Pulmonary artery endothelial cell (primary cell): ENCODE measurements at places on chromosomes 2 and 18.

DNA sequence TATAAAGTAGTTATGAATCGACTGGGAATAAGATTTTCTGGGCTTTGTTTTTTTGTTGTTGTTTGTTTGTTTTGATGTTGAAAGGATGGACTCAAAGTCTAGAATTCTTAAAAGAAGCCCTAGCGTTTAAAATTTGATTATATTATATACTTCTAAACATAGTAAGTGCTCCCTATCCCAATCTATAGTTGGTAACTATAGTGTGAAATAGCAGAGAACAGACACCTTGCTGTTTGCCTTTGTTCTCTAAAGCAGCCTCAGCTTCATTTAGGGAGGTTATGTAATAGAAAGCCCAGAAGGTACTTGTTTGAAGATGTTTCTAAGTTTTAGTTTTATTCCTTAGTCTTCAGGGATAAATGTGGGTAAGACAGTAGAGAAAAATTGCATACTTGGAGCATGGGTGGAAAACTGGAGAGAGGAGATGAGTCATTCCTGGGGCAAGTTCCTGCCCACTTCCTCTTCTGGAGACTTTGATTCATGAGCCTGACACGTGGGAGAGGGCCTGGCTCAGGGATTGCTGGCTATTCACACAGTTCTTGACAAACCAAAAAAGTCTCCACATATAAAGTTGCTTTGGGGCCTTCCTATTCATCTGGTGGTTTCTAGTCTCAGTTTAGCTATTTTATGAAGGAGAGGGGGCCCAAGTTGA lies 131.9 kb downstream of the MYO1B start:
- peak; percentile 75 for DNase-seq

GRCh38 chr2:96947949-96948833 lies 38.2 kb downstream of the FAM178B start:
- DNase-seq, result no peak

GRCh38 chr18:46891742-46892214 lies 25.5 kb downstream of the PIAS2 start:
- DNase-seq, result no peak

DNA sequence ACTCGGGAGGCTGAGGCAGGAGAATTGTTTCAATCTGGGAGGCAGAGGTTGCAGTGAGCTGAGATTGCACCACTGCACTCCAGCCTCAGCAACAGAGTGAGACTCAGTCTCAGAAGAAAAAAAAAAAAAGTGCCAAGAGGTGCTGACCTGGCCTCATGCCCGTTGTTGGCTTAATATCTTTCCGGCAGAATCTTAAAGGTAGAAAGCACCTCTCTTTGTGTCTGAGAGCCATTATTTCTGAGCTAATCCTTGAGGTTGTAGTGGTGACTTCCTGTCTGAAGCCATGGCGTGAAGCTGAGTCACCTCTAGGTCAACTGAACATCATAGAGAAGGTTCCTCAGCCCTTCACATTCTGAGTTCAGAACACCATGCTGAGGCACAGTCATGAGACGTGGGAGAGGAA lies 60.4 kb downstream of the WDSUB1 start:
- DNase-seq, result no peak

DNA sequence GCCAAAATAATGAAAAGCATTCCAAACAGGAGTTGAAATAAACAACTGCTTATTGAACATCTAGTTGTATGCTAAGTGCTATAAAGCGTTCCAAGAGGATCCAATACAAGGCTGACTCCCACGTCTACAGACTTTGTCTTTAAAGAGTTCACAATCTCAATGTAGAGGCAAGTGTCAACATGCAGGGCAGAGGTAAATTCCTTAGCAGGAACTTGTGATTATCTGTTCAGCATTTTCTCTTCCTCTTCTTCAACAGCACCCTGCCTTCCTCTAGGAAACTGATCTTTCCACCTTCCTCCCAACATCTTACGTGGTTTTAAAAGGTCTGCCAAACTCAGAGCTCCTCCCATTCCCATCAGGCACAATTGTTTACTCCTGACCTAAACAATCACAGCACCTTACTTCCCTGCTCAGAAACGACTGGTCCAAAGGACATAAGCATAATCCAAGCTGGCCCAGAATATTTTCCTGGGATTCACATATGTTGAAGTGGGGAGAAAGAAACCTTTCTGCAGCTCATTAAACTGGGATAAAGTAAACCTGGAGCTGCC lies 83.9 kb downstream of the ITSN2 start:
- DNase-seq, result no peak

- DNase-seq, result no peak
Measured at GRCh38 chr2:23213196-23213595, 171.8 kb upstream of the KLHL29 start.

DNA sequence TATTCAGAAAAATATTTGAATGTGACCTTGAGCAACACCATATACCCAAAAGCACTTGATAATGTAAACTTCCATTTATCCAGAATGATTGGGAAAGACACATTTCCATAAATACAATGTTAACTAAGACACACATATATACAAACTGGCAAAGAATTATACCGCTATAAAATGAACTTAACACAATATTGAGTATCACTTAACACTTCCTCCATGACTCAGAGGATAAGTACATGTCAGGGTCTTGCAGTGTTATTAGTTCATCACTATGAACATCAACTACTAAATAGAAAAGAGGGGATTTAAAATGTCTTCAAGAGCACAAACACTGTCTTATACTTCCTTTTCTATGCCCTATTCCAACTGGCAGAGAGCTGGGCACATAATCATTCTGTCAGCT lies 18.6 kb downstream of the WDSUB1 start:
- DNase-seq, result no peak

DNA sequence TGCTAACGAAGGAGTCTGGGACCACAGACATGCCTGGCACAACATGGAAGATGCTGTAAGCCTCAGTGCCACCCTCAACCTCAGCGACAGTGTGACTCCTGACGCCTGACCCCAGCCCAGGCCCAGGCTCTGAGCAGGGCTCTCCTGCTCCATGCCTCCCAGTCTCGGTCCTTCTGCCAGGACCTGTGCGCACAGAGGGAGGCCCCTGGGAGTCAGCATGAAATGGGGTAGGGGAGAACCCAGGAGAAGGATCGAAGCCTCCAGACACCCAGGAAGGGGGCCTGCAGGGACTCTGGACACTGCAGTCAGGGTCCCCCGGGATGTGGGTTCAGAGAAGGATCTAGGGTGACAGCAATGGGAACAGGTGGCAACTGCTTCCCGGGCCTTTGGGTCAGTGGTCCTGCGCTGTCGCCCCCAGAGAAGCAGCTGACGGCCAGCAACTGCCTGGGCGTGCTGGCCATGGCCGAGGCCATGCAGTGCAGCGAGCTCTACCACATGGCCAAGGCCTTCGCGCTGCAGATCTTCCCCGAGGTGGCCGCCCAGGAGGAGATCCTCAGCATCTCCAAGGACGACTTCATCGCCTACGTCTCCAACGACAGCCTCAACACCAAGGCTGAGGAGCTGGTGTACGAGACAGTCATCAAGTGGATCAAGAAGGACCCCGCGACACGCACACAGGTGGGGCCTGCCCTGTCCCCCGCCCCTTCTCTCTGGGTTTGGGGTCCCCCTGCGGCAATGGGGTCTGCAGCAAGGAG lies 233.9 kb downstream of the ATAD2B start:
- no peak for DNase-seq

DNA sequence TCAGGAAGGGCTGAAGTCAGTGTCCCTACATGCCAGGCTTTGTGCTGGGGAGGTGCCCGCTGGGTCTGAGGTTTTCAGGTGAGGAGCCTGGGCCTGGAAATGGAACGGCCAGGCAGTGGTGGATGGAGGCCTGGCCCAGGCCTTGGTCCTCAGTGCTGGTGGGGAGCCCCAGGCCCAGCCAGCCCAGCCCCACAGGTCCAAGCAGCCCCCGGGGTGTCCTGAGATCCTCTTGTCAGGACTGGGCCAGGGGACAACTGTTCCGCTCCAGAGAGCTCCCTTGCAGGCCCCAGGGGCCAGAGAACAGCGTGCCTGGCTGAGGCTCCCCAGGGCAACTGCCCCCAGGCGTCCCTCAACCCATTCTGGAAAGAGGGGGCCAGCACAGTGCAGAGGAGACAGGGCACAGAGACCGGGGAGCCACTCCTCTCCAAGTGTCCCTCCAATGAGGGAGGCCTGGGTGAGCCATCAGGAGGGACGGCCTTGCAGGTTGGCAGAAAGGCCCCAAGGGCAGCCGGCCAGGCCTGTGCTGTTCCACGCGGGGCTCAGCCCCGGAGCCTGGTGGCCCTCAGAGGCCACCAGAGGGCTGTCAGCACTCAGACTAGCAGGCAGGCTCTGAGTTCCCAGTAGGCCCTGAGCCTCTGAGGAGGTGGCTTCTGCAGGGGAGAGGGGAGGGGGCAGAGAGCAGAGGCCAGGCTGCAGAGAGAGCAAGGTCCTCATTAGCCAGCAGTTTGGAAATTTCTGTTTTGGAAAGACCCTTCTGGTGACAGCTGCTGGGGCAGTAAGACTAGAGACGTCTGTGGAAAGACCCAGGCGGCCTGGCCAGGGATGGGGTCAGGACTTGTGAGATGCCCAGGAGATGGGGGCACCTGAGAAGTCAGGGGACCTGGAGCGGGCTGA lies 29.4 kb upstream of the SNED1 start:
- no peak for DNase-seq

GRCh38 chr18:48743886-48744285 lies 205.1 kb downstream of the CTIF start:
- no peak for DNase-seq

DNA sequence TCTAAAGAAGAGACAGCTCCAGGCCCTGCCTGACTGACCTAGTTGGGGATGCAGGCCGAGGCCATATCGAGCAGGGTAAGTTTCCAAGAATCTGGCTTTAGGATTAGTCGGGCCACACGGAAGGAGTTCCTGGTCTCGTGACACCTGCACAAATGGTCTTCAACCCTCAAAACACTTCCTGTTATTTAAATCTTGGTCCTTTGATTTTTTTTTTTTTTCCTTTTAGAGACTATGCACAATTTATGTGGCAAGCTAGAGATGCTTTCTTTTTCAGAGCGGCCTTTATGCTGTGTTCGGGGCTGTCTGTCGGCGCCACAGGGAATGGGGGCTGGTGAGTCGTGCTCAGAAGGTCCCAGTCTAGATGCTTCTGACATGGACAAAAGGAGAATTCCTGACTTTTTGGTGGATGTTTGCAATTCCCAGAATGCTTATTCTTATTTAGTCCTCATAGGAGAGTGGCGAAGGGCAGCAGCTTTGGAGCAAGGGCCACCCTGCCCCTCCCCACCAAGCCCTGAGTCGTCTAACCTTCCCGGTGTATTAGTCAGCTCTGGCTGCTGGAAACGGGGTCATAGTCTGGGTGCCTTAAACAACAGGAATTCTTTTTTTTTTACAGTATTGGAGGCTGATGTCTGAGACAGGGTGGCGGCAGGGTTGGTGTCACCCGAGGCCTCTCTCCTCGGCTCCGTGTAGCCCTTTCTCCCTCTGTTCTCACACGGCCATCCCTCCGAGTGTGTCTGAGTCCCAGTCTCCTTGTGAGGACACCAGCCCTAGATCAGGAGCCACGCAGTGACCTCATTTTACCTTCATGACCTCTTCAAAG lies 27.4 kb downstream of the HPCAL1 start:
- peak; percentile 20 for DNase-seq

- no peak for DNase-seq
Measured at GRCh38 chr2:86807468-86808275, 17.0 kb upstream of the CD8A start.

DNA sequence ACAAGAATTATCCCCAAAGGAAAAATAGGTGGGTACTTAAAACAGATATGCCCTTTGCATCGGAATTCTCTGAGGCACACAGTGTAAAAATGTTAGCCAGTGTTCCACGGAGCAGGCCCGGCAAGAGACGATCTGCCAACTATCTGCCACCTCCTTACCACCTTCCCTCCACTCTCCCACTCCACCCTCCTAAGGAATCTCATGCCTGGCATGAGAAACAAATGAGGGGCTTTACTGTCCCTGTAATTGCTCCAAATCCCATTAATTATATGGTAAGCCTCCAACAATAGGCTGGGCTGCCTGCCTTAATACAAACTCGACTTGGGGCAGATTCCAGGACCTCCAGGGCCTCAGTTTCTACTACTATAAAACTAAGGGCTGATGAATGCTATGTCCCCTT lies 102.3 kb downstream of the ZBTB7C start:
- DNase-seq, result no peak

GRCh38 chr2:237752761-237753165 lies 45.8 kb upstream of the RBM44 start:
- DNase-seq, result no peak

GRCh38 chr2:101665312-101665711 lies 32.2 kb upstream of the MAP4K4 start:
- no peak for DNase-seq

GRCh38 chr2:216119146-216119545 lies 10.0 kb downstream of the XRCC5 start:
- DNase-seq, result no peak

DNA sequence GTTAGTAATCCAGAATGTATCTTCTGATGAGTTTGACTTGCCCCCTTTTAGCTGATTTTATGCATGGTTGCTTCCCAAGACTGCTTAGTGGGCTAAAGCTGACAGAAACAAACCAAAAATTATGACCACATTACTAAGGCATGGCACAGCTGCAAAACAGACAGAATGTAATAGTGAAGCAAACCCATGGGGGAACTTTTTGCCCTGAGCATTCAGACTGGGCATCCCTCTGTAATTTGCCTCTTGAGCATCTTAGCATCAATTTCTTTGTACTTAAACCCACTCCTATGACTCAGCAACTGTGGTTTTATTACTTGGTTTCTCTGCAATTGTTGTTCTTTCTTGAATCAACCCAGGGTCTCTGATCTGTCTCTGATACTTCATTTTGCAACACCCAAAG lies 487.3 kb upstream of the DCC start:
- no peak for DNase-seq

DNA sequence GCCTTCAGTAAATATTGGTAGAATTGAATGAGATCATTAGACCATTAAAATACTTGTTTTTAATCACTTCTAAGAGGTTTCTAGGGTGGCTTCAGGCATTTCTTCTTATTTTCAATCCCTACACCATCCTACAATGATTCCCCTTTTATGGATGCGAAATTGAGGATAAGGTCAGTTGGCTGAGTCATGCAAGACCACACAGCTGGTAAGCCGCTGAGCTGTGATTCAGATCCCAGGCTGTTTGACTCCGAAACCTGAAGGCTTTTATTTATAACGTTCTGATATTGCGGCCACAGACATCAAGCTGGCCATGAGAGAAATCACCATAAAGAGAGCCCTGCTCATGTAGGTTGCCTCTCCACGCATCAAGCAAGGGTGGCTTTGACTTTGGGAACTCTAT lies 133.4 kb downstream of the VAPA start:
- DNase-seq, result no peak

GRCh38 chr2:43737855-43738254 lies 36.0 kb upstream of the DYNC2LI1 start:
- DNase-seq, result no peak

DNA sequence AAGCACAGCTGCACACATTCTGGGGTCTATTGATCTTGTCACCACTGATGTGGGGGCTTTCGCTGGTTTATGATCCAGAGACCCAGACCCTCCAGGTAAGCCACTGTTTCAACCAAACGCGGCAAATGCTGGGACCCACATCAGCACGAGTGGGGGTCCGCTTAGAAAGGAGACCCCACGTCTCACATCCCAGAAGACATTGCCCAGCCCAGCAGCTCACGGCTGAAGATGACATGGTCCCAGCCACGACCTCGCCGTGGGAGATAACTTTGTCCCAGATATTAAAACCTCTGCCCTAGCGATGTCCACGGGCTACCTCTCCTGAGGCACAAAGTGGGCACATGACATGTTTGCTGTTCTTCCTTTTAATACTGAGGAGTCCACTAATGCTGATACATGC lies 43.8 kb downstream of the LONRF2 start:
- no peak for DNase-seq

- DNase-seq, result no peak
Measured at GRCh38 chr2:193156480-193156879, 961.7 kb upstream of the TMEFF2 start.
